Stomach (tissue), 19 donors: ENCODE measurements at places on chromosomes 11 and 22.

DNA sequence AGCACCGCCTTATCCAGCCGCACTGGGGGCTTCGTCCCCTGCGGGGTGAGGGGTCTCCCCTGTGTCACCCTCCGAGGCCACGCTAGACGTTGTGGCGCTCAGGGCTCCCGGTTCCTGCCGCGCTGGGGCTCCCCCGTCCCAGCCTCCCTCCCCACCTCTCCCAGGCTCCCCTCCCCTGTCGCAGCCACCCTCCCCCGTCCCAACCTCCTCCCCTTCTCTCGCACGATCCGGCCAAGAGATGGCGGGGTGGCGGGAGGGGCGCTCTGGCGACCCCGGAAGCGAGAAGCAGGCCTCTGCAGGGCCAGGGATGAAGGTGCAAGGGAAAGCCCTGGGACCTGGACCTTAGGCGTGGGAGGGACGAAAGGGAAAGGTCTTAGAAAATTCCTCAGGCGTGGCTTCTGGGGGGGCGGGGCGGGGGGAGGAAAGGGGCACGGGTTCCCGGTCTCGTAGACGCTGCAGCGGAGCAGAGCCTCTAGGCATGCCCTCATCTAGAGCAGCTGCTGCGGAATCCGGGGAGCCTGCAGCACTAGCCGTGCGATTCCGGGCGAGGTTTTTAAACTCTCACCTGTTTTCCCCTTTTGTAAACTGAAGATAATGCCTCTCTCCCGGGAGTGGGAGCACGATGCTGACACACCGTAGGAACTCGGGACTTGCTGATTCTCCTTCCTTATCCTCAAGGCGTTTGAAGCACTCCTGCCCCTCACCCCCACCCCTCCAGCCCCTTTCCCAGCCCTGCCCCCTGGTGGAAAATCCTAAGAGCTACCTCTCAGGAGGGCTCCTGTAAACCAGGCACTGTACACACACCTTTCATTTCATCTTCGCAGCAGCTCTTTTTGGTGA lies 14.4 kb downstream of the KCNJ5 start:
- peak; percentile 78 for DNase-seq

GRCh38 chr11:70297341-70297740 lies 26.9 kb downstream of the PPFIA1 start:
- DNase-seq = no peak

GRCh38 chr11:119626197-119626841 lies 102.7 kb downstream of the NECTIN1 start:
- no peak for DNase-seq

DNA sequence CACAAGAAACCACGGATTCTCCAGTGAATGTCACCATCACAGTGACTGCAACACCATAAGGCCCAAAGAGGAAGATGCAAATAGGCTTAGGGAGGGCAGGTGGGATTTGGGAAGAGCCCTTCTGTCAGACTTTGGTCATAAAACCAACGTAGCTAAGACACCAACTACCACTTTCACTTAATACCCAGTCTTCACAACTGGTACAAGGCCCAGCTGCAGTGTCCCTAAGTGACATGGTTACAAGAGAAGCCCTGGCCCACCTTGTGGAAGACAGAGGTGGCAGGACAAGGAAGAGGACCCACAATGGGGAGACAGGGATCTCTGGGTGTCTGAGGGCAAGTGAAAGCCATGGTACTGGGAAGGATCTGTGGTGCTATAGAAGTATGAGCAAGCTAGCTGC lies 10.0 kb downstream of the VSIG10L2 start:
- DNase-seq = no peak

GRCh38 chr11:134512571-134513538 lies 100.8 kb upstream of the B3GAT1 start:
- no peak for DNase-seq

- DNase-seq = peak; percentile 74
Measured at GRCh38 chr22:41910050-41911000, 4.5 kb downstream of the SHISA8 start.

GRCh38 chr11:129620237-129621104 lies 195.2 kb upstream of the TMEM45B start:
- no peak for DNase-seq

GRCh38 chr11:96103102-96103501 lies 179.2 kb upstream of the MTMR2 start:
- DNase-seq = no peak

DNA sequence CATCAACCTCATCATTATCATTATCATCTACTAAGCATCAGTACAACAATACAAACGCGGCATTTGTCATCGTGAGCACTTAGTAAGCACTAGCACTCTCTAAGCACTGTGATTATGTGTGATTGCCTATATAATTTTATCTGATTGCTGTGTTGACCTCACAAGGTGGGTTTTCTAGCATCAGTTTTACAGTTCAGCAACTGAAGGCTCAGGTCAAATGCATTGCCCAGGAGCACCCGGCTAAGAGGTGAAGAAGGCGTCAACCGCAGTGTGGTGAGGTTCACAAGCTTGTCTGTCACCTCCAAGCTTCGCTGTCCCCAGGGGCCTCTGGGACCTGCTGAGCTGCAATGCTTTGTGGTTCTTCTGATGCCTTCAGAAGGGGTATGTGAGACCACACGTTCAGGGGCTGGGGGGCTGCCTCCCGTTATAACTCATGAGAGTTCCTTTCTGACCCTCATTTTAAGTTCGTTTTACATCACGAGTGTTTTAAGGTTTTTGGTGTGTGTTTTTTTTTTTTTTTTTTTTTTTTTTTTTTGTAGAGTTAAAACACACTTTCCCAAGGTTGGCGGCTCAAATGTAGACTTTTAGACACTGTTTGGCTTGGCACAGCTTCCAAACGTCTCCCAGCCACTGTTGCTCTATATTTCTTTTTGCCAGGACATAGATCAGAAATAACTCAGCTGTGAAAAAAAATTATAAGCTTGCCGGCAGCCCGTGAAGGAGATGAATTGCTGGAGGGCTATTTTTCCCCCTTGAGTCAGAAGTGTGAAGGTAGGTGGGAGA lies 33.8 kb upstream of the SCUBE1 start:
- DNase-seq = peak; percentile 50

GRCh38 chr22:39545386-39546365 lies 13.1 kb upstream of the RPS19BP1 start:
- no peak for DNase-seq

DNA sequence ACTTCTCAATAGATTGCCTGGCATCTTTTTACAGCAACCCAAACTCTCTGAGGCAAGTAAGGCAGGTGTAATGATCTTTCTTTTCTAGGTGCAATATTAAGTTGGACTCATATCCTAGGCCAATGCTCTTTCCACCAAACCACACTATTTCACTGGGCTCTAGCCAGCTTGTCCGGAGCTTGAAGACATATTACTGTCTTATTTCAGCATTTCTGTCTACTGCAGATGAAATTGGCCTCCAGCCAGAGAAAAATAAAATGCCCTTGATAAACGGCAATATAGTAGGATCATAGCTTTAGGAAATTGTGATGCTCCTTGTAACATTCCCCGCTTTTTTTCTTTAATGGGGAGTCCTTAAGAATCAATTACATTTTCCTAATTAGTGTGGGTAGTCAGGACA lies 48.1 kb downstream of the SPON1 start:
- DNase-seq = no peak

GRCh38 chr11:3849297-3849874 lies 6.1 kb upstream of the STIM1 start:
- peak; percentile 72 for DNase-seq

DNA sequence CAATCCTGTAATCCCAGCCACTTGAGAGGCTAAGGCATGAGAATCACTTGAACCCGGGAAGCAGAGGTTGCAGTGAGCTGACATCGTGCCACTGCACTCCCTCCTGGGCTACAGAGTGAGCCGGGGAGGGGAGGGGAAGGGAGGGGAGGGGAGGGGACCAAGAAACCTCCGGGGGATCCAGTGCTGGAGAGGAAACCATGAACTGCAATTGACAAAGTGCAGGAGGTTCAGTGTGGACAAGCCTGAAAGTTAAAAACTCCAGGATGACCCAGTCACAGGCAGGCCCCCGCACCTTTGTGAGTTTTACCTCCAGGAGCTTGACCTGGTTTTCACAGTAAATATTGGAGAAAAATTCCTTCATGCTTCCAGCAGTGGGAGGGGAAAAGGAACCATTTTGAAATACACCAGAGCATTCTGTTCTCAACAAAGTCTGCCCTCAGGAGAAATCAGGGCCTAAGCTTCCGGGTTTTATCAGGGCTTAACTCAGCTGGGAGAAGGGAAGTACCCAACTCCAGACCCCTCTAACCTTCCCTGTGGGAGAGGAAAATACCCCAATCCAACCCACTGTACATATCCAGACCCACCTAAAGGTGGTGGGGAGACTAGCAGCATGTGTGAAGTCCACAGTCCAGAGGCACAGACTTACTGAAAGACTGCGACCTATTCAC lies 15.5 kb upstream of the ZFTA start:
- DNase-seq = no peak

DNA sequence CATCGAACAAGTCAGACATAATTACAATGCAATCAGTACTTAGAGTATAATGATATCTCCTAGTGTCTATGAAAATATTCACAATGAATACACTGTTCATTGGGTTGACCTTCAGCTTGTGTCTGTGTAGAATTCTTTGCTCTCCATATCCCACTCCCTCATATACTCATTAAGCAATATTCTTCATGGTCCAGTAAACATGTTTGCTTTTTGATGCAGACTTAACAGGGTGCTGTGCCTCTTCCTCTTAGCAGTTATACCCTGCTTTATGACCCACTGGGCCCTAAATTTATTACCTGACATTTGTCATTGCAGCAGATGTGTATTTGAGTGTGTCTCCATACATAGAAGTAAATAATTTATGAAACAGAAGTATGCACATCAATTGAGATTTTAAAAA lies 352.5 kb upstream of the CCDC179 start:
- no peak for DNase-seq

DNA sequence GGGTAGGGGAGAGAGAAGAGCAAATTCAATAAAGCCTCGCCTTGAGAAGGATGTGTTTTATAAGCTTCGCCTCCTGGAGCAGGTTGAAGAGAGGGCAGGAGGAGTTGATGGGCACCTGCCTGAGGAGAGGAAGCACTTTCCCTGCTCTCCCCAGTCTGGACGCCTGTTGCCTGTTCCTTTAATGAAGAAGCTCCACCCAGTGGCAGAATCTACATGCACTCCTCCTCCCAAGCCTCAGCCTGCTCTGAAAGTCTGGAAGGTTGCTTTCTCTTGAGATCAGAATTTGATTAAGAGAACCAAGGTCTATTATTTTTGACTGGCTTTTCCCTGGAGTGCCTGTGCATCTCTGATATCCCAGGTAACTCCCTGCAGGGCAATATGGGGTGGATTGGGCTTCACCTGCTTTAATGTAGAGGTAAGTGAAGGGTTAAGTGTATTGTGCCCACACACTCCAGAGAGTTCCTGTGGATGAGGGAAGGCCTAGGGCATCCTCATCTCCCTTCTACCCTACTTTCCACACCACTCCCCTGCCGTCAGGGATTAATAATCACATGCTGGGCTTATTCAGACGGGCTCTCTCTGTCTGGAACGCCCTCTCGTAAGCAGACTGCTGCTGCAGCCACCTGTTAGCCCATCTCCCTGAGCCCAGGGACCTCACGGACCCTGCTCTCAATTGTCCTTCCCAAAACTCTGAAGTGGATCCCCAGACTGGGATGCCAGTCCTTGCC lies 22.3 kb downstream of the NTM start:
- DNase-seq = no peak

DNA sequence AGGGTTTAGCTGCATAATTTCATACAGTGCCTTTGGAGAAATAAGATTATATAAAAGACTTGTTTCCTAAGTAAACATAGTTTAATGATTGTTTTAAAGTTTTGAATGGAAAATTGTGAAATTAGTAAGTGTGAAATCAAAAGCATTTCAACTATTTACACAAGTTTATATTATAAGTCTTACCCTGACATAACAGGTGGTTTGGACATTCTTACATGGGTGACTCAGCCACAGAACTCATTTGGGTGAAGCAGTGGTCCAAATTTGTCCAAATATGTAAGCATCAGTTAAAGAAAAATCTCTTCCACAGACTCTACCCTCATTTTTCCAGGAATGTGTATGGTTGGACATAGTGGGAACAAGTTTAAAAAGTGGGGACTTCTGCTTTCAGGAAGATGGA lies 68.0 kb downstream of the USP47 start:
- no peak for DNase-seq

- DNase-seq = peak; percentile 21
Measured at GRCh38 chr11:45031912-45032519, 81.3 kb upstream of the TP53I11 start.

DNA sequence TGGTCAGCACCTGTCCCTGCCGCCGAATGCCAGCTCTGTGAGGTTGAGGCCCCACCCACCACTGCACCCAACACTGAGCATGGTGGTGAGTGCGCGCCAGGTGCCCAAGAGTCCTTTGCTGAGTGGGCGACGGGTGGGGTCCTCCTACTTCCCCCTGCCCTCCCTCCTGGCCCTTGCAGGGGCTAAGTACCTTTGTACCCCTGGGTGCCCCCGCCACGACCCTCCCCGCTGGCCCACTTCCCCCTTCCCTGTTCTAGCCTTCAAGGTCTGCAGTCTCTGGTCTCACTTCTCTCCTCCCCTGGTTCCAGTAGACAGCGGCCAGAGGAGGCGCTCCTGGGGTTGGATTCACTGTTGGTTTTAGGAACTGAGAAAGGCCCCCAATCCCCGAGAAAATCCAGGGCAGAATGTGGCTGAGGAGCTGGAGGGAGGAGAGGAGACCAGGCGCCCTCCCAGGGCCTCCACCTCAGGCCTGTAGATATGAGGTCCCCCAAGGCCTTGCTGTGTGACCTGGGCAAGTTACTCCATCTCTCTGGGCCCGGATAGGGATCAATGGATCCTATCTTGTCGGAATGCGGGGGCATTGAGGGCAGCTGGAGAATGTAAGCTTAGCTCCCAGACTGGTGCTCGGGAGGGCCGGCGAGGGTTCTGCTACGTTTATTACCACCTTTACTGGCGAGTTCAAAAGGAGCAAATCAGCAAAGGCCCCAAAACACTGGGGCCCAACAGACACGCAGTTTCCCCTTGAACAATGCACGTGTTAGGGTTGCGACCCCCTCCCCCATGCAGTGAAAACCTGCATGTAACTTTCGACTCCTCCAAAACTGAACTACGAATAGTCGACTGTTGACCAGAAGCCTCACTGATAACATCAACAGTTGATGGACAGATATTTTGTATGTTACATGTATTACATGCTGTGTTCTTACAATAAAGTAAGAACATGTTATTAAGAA lies 31.9 kb upstream of the SMIM38 start:
- DNase-seq = no peak

DNA sequence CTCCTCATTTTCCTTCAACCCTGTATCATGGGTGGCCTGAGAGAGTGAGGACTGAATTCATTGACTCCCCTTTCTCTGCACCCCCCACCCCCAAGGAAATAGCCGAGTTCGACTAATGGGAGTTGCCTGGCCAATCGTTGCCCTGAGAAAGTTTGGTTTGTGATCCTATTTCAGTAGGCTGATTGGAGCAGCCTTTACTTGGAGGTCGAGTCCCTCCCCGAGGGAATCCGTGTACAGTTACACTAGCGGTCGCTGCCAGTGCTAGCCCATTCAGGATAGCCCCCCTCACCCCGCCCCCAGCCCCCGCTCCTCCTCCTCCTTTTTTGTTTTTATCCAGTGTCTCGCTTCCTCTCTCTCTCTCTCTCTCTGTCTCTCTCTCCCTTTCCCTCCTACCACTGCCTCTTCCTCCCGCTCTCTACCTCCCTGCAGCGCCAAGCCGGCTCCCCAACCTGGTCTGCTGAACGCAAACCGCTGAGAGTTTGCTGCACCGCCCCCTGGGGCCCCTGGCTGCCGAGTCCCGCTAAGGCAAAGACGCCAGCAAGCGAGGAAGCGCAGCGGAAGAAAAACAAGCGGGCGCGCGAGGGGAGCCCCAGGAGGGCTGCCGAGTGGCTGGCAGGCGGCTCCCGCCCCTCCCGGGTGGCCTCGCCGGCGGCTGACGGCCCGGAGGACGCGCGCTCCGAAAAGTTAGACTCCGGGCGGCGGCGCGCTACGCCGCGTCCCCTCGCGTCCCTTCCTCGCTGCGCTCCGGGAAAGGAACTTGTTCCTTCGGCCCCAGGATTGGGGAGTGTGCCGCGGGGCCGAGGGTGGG lies at the start of gene GRAMD1B:
Gene GRAMD1B, plus strand, starts transcription at position 357 of the 808 bp plus-strand sequence. CDS start 524 bp downstream, outside the sequence.
- peak; percentile 87 for DNase-seq
